Stimulated activated CD8-positive, alpha-beta memory T cell treated with anti-CD3 and anti-CD28 coated beads, Interleukin-7, amount 100 ng/mL, for 1 hour (primary cell): ENCODE measurements at places on chromosomes 4 and X.

DNA sequence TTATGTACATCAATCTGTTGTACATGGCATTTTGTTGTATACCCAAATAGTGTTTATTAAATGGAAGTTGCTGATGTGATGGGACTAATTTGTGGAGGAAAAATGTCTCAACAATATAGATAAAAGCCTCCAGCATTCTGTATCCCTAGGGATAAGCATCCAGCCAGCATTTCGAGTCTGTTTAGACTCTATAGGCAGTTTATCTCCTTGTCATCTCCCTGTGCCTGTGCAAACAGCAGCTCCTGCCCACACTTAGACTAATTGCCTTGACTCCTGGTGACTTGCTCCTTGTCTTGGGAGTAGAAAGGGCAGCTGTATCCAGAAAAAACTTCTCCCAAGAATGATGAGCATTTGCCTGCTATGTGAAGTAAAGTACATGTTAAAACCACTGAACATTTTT, 83.8 kb downstream of the DOCK11 start:
- DNase-seq: no peak

DNA sequence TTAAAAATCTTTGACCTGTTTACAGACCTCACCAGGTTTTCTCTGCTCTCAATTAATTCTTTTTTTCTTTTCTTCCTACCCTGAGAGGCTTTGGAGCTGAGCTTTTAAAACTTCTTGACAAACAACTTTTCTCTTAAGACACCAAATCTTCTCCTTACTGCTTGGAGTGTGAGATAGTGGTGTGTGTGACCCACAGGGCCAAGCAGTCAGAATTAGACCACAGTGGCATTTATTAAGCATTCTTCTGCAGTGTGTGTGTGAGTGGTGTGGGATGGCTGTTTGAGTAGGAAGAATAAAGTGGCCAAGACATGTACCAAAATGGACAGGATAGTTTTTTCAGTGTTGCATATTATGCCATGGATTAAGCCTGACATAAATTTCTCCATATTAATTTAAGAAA, 665.1 kb downstream of the RAPGEF2 start:
- no peak for DNase-seq

GRCh38 chrX:3362956-3363355, 16.5 kb upstream of the MXRA5 start:
- no peak for DNase-seq

DNA sequence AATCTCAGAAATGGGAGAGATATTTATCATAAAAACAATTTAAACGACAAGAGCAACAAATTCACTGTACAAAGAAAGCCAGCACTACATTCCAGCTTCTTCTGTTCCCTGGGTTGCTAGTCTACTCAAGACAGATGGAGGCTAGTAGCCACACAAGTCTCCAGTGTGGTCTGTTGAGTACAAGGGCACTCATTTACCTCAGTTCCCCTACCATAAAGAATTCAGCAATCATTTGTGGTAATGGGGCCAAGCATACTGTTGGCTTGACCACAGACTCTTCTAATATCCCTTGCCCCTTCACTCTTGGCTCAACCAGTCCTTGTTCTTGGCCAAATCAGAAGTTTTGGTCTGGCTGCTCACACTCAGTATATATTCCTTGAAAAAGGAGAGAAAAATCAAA, 212.3 kb downstream of the COX18 start:
- no peak for DNase-seq

DNA sequence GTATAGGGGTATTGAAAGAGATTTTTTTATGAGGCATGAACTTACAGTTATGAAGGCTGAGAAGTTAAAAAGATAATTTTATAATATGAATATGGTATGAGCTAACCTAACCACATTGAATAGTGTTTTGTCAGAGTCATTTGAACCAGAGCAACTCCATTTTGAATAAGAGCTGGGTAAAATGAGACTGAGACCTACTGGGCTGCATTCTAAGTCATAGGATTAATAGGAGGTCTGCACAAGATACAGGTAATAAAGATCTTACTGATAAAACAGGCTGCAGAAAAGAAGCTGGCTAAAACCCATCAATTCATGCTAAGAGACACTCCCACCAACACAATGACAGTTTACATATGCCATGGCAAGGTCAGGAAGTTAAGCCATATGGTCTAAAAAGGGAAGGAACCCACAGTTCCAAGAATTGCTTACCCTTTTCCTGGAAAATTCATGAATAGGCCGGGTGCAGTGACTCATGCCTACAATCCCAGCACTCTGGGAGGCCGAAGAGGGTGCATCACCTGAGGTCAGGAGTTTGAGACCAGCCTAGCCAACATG, 209.2 kb downstream of the TECRL start:
- no peak for DNase-seq

DNA sequence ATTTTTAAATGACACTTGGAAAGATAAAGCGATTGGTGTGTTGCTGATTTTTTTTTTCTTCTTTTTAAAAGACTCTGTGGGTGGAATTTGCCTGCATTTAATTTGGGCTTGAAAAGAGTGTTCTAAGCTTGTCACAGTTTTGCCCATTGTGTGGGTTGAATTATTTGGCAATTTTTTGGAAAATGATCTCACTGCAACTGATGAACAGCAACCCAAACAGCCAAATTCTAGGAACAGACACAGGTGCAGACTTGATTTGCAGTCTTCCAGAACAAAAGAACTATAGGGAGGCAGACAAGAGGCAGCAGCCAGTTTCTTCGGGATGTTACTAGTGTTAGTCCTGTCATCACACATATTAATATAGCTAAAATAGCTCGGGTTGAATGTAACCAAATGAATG, 40.5 kb downstream of the CASP6 start:
- no peak for DNase-seq

- DNase-seq: no peak
Observed at GRCh38 chr4:36997727-36998126, 246.8 kb upstream of the NWD2 start.

DNA sequence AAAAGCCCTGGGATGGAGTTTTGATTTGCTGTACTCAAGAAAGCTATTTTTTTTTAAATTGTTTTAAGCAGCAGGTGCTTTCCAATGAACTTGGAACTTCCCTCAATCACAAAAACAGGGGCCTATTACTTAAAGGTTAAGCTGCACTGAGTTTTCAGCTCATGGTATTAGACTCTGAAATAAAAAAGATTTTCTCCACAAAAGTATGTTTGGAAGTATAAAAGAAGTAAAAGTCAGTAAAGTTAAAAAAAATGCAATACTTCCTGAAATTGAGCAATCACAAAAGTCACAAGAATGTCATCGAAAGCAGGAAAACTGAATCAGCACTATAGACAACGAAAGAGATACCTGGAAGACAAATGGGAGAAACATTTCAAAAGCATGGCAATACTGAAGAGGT, 38.9 kb upstream of the PLAC8 start:
- no peak for DNase-seq

DNA sequence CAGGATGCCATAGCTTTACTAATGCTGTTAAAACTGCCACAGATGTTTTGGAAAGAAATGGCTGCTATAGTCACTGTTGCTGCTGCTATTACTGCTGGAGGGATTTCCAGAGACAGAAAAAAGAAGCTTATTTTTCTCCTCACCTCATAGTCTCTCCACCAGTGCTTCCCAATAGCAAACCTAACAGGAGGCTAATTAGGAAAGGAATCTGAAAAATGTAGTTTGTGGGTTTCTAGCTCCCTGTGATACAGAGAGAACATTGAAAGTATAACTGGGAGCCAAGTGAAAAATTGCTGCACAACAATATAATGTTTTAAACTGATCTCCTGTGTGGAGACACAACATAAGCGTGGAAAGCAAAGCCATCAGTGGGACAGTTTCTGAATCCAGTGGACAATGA, 8.6 kb upstream of the TSPAN7 start:
- DNase-seq: no peak

DNA sequence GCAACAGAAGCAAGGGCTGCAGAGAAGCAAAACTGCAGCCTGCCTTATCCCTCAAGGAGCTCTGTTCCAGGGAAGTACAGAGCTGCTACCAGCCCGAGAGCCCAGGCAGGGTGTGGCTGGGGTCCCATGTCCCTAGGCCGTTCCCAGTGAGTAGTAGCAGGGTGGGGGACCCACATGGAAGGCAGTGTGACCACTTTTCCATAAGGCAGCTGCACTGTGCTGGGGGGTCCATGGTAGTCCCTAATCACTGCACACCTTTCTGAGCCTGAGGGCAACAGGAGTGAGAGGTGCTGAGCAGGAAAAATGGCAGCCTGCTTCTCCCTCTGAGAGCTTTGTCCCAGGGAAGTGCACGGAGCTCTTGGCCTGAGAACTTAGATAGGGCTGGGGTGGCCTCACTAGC, 135.9 kb downstream of the SH3BGRL start:
- DNase-seq: no peak

DNA sequence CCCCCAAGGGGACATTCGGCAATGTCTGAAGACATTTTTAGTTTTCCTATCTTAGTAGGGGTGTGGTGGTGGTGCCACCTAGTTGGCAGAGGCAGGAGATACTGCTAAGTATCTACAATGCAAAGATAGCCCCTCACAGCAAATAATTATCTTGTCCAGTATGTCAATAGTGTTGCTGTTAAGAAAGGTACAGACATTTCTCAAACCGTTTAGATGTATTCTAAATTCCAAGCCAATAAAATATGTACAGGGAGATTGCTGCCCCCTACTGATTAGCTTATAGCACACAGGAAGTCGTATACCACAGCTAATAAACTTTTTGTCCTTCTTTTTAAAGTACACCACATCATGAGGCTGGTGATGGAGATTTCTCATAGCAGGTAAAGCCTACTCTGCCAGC, 260.5 kb downstream of the TMA16 start:
- DNase-seq: no peak

DNA sequence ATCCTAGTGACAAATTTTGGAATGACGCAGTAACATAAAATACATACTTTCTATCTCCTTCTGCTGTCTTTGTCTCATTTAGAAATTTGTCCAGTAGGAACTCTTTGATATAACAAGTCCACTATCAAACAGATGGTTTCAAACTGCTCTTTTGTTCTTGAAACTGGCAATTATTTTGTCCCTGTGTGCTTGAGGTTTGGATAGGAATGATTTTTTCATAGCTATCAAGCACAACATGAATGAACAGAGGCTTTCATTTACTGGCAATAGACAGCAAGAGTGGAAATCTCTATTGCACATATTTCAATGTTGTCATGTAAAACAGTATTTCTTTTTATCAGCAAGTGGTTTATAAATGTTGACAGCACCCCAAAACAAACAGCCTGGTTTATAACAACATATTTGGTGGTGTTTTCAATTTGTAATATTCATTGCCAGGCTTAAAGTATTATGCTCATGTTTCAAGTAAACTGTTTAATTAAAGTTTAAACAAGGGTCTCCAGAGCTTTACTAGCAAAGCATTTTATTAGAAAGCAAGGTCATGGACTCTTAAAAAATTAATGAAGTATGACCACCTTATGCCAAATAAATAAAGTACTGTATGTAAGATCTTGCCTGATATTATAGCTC, 60.0 kb downstream of the TIGD2 start:
- no peak for DNase-seq

DNA sequence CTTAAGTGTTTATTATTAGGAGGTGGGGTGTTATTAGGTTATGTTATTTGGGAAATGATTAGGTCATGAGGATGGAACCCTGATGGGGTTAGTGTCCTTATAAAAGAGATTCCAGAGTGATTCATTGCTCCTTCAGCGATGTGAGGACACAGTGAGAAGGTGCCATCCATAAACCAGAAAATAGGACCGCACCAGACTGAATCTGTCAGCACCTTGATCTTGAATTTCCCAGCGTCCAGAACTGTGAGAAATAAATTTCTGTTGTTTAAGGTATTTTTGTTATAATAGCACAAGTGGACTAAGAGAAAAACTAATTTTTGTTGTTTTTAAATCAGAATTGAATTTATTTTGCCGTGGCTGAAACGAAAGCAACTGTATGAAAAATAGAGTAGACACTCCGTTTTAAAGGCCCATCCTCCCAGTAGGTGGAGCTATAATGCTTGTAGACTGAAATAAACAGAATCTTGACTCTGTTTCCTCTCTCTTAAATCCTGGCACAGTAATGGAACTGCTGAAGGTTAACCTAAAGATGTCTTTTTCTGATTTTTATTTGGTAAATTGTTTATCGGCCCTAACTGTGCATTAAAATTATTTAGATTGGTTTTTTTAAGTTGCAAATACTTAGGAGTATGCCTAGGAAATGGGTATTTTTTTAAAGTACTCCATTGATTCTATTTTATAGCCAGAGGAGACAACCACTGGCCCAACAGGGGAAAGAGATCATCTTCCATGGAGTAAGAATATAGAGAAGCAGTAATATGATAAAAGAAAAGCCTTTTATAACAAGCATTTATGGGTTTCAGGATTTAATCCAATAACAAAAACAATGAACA, 133.2 kb upstream of the ADAMTS3 start:
- no peak for DNase-seq

DNA sequence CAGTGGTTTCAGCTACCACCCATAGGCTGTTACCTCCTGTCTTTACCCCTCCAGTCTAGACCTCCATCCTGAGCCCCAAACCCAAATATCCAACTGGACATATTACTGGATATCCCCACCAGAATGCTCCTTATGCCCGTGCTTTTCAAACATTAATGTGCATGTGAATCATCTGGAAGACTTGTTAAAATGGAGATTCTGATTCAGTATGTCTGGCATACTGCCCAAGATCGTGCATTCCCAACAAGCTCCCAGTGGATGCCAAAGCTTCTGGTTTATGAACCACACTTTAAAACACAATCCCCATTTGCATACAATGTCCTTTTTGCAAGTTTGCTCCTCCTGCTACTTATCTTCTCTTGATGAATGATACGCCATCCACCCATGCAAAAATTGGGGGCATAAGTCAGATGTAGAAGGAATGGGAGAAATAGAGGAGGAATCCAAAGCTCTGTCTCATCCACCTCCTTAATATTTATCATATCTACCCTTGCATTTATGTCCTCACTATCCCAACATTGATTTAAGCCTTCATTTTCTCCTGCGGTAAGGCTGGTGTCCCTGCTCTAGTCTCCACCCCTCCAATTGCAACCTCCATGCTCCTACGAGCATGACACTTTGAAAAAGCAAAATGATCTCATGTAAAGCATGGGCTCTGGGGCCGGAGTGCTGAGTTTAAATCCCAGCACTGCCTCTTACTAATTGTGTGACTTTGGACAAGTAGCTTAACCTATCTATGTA, 7.4 kb upstream of the PGRMC1 start:
- no peak for DNase-seq

- no peak for DNase-seq
Observed at GRCh38 chr4:143260750-143261149, 75.9 kb upstream of the GAB1 start.

DNA sequence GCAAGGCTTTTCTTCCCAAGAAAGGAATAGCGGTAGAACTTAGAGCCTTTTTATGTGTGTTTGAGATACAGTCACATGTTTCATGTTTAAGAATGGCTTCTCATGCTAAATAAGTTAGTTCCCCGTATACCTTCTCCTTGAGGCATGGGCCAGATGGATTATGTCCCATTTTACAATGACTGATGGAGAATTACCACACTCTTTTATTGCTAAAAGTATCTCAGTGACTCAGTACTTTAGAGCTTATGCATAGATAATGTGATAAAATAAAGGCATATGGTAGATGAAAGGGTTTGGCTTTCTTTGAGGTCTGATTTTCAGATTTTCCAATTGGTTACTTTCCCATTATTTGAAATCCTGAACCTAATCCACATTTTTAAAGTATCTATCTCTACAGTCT, 121.8 kb upstream of the BMPR1B start:
- DNase-seq: no peak

GRCh38 chr4:11469650-11470437, 41.1 kb upstream of the HS3ST1 start:
- no peak for DNase-seq
